ENCODE measurements at places on chromosomes 3 and 15. TPM values are rescaled to one million over a fixed set of nuclear protein-coding genes. Genes with fewer than 3 reads are reported as not detected.

DNA sequence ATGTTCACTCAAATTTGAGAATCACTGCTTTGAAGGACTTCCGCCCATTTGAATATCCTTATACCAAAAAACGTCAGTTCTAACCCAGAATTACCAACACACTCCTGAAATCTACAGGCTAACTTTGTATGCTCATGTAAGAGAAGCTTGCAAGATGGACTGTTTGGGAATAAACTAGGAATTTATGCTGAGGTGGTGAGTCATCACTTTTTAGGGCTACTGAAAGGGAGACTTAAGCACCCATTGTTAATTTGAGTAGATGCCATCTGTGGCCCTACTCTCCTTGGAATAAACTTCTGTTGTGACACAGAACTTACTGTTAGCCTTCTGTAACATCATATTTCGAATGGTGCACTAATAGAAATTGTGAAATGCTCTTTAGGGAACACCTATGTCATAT, 74.6 kb downstream of the FGF12 start:
- peaks cover 1% of the 10 kb centered on the region for H3K27me3 ChIP-seq
- H3K36me3 ChIP-seq, result no peaks in the 10 kb centered on the region
- H3K4me1 ChIP-seq, result no peaks in the 10 kb centered on the region

GRCh38 chr15:57849317-57849716, 142.8 kb downstream of the POLR2M start:
- H3K36me3 ChIP-seq, result no peaks in the 10 kb centered on the region
- H3K27ac ChIP-seq, result no peak overlapping the region
- H3K4me3 ChIP-seq, result no peak overlapping the region
- peaks cover 22% of the 10 kb centered on the region for H3K27me3 ChIP-seq

DNA sequence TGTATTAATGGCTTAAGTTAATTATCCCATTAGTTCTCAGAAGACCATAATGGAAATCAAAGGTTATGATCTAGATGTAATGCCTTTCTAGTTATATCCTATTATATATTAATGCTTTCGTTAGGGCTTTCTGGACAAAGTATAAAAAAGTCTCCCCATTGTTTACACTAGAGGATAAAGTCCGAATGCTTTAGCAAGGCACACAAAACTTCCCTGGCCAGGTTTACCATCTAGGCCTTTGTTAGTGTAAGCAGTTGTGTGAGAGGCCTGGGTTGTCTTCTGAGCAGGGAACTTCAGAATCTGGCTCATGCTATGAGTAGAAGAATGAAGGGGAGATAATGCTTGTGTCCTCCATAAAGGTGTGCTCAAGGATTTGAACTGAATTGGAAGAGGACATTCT, 106.3 kb upstream of the MEIS2 start:
- no peaks in the 10 kb centered on the region for H3K4me1 ChIP-seq
- no peak overlapping the region for H3K4me3 ChIP-seq
- no peak overlapping the region for H3K27ac ChIP-seq
- DNase-seq, result no peak

DNA sequence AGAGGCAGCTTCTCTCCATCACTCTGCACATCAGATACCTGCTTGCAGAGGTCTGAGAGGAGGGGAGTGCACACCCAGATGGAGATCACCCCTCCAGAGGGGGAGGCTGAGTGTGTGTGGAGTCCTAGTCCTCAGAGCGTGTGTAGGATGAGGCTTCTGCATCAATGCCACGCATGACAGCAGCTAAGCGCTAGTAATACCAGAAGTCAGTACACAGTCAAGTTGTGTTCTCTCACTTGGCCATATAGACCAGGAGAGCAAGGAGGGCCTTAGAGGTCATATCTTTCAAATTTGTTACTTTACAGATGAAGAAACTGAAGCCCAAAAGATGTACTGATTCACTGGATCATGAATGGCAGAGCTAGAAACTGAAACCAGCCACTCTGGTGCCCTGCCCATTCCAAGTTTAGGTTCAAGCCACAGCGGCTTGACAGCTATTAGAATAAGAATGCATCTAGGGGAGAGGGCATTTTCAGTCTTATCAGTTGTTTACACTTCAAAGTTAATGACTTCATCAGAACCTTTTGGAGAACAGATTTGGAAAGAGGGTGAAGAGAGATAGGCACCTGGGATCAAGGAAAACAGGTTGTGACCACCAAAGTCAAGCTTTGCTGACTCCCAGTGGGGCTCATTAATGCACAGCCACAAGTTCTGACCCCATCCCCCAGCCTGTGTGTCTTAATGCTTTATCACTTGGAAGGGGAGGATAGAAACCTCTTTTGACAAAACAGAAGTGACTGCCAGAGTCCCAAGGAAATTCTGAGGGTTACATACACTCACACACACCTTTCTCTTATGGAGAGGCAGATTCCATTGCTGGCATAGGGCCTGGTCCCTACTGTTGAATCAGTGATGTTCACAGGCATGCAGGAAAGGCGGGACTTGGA, 310.3 kb downstream of the CHST2 start:
- DNase-seq, result no peak
- no peaks in the 10 kb centered on the region for H3K27me3 ChIP-seq
- no peaks in the 10 kb centered on the region for H3K36me3 ChIP-seq
- H3K4me1 ChIP-seq, result peaks cover under 1% of the 10 kb centered on the region
- H3K4me3 ChIP-seq, result no peak overlapping the region

- H3K27ac ChIP-seq, result no peak overlapping the region
- peaks cover 35% of the 10 kb centered on the region for H3K4me1 ChIP-seq
- H3K27me3 ChIP-seq, result peaks cover 44% of the 10 kb centered on the region
- no peak for DNase-seq
Measured at GRCh38 chr15:76333720-76334437, 2.7 kb upstream of the ISL2 start.

DNA sequence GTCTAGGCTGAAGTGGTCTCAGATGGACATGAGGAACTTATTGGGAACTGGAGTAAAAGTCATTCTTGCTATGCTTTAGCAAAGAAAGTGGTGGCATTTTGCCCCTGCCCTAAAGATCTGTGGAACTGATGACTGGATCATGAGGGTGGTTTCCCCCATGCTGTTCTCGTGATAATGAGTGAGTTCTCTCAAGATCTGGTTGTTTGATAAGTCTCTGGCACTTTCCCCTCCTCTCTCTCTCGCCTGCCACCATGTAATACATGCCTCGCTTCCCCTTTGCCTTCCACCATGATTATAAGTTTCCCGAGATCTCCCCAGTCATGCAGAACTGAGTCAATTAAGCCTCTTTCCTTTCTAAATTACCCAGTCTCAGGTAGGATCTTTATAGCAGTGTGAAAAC, 11.5 kb upstream of the MLF1 start:
- no peak overlapping the region for H3K27ac ChIP-seq
- H3K27me3 ChIP-seq, result peaks cover 2% of the 10 kb centered on the region
- no peaks in the 10 kb centered on the region for H3K36me3 ChIP-seq
- no peak overlapping the region for H3K4me3 ChIP-seq
- H3K4me1 ChIP-seq, result no peaks in the 10 kb centered on the region

GRCh38 chr3:121324320-121324719, 221.5 kb downstream of the POLQ start:
- H3K4me3 ChIP-seq, result no peak overlapping the region
- no peak for DNase-seq
- no peak overlapping the region for H3K27ac ChIP-seq
- no peaks in the 10 kb centered on the region for H3K36me3 ChIP-seq

- H3K4me3 ChIP-seq, result no peak overlapping the region
- peaks cover 5% of the 10 kb centered on the region for H3K27me3 ChIP-seq
- H3K4me1 ChIP-seq, result no peaks in the 10 kb centered on the region
- no peak for DNase-seq
- no peaks in the 10 kb centered on the region for H3K36me3 ChIP-seq
Measured at GRCh38 chr3:97711654-97712053, 52.9 kb upstream of the ARL6 start.

- H3K4me1 ChIP-seq, result no peaks in the 10 kb centered on the region
- no peak for DNase-seq
- H3K36me3 ChIP-seq, result no peaks in the 10 kb centered on the region
- H3K4me3 ChIP-seq, result no peak overlapping the region
Measured at GRCh38 chr3:11985866-11986265, 18.3 kb upstream of the SYN2 start.

GRCh38 chr3:13347390-13347950, 72.7 kb downstream of the NUP210 start:
- no peaks in the 10 kb centered on the region for H3K27me3 ChIP-seq
- H3K36me3 ChIP-seq, result peaks cover 83% of the 10 kb centered on the region
- DNase-seq, result no peak
- H3K4me1 ChIP-seq, result peaks cover 52% of the 10 kb centered on the region
- H3K27ac ChIP-seq, result peak overlapping the region; percentile 69
- no peak overlapping the region for H3K4me3 ChIP-seq

DNA sequence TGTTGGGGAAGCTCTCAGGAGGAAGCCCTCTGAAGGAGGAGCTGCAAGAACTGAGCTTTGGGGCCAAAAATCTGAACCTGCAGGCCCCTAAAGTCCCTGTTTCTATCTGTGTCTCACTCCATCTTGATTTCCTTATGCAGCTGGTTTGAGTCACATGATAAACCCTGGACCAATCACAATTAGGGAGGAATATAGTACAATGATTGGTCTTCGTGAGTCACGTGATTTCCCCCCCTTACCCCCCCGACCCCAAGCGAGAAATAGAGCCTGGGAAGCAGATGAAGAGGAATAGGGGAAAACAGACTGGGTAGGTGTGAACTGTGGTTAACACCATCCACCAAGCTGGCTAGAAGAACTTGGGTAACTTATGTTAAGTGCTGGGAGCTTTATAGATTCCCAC, 12.9 kb downstream of the CRABP1 start:
- H3K36me3 ChIP-seq, result no peaks in the 10 kb centered on the region
- H3K4me1 ChIP-seq, result no peaks in the 10 kb centered on the region
- H3K27ac ChIP-seq, result no peak overlapping the region
- H3K27me3 ChIP-seq, result peaks cover 22% of the 10 kb centered on the region

DNA sequence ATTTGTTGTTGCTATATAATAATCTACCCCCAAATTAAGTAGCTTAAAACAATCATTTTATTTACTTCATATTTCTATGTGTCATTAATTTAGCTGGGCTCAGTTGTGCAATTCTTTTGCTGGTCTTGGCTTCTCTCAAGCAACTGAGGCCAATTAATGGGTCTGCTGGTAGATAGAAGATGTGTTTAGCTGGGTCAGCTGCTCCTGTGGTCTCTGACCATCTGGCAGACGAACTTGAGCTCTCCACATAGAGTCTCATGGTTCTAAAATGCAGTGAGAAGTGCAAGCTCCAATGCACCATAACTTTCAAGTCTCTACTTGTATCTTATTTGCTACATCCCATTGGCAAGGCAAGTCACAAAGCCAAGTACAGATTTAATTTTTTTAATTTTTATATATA, 515.6 kb downstream of the ZIC1 start:
- no peak overlapping the region for H3K27ac ChIP-seq
- no peaks in the 10 kb centered on the region for H3K4me1 ChIP-seq
- no peaks in the 10 kb centered on the region for H3K36me3 ChIP-seq
- H3K27me3 ChIP-seq, result no peaks in the 10 kb centered on the region
- no peak overlapping the region for H3K4me3 ChIP-seq

DNA sequence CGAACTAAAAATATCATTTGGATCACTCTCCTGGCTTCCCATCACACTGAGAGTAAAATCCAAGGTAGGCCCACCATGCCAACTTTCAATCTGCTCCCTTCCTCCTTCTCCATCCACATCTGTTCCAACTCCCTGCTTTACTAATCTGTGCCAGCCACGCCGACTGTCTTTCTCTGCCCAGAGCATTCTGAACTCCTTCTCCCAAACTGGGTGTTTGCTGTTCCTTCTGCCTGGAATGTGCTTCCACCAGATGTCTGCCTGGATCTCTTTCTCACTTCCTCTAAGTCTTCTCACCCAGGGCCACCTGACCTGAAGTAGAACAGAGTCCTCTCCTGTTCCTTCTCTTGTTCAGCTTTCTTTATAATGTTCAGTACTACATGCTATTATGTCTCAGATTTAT, 5.6 kb upstream of the ARL8B start:
- DNase-seq, result no peak
- H3K27me3 ChIP-seq, result no peaks in the 10 kb centered on the region
- H3K27ac ChIP-seq, result no peak overlapping the region
- H3K4me1 ChIP-seq, result no peaks in the 10 kb centered on the region

GRCh38 chr15:60905587-60905986, 323.5 kb downstream of the RORA start:
- peaks cover 16% of the 10 kb centered on the region for H3K27me3 ChIP-seq
- no peak overlapping the region for H3K27ac ChIP-seq
- H3K4me1 ChIP-seq, result peaks cover 13% of the 10 kb centered on the region
- no peaks in the 10 kb centered on the region for H3K36me3 ChIP-seq
- no peak overlapping the region for H3K4me3 ChIP-seq

DNA sequence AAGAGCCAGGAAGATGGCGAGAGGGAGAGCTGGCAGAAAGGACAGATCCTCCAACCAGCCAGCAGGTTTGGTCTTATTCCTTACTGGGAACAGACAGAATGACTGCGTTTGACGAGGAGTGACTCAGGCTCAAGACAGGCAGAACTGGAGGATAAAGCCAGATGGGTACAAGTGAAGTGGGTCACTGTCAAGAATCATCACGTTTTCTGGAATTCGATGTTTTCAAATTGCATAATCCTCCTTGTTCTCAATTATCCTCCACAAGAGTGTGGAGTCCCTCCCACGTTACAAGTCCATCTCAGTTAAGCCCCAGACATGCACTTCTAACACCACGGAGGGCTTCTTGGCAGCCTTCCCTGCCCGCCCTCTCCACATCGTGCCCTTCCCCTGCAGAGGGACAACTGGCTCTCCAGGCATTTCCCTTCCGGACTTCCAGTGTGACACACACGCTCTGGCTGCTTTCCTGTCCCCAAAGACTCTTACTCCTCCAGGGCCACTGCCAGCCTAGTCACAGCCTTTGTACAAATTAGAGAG, 183.1 kb downstream of the CHST2 start:
- DNase-seq, result no peak
- H3K27ac ChIP-seq, result no peak overlapping the region
- H3K4me3 ChIP-seq, result no peak overlapping the region
- H3K36me3 ChIP-seq, result no peaks in the 10 kb centered on the region
- peaks cover 11% of the 10 kb centered on the region for H3K4me1 ChIP-seq
- H3K27me3 ChIP-seq, result no peaks in the 10 kb centered on the region

DNA sequence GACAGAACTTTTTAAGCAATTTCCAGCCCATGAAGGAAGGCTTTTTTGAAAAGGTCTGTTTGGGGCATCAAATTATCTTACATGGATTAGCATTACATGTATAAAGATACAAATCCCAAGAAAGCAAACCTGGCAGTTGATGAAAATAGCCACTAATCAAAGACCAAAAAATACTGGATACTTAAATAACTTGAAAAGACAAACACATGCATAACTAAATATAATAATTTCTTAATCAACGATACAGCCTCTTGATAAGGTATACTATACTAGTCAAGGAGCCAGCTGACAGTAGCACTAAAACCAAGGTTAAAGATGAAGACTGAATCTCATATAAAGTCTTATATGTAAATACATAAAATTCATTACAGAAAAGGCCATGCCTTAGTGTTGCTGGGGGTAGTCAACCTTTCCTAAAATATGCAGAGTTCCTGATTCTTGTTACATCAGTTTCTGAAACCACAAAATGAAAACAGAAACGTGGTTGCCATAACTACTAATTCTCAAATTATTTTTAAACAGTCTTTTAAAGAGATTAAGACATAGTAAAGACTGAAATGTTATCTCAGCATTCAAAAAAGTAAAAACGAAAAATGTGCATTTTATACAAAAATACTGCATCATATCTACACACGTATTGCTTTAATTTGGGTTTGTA, 2.0 kb downstream of the ANKRD28 start:
- peak overlapping the region; percentile 82 for H3K4me3 ChIP-seq
- DNase-seq, result no peak
- H3K27me3 ChIP-seq, result no peaks in the 10 kb centered on the region
- H3K27ac ChIP-seq, result peak overlapping the region; percentile 97
- H3K36me3 ChIP-seq, result peaks cover 36% of the 10 kb centered on the region

NR1D2 gene
- 6.2 TPM for total RNA-seq

GCSAM gene
- total RNA-seq, result 19.6 TPM

DGKG gene
- 0.13 TPM for total RNA-seq

SLC27A2 gene
- 30.3 TPM for total RNA-seq

MAPKBP1 gene
- 28.9 TPM for total RNA-seq

Data from activated CD4-positive, alpha-beta memory T cell treated with anti-CD3 and anti-CD28 coated beads, Interleukin-2, amount 10 ng/mL, durations not matched to agents 7 days and 5 days (primary cell).